GDM1 (cell line): ENCODE measurements at places on chromosomes 5 and 9.

DNA sequence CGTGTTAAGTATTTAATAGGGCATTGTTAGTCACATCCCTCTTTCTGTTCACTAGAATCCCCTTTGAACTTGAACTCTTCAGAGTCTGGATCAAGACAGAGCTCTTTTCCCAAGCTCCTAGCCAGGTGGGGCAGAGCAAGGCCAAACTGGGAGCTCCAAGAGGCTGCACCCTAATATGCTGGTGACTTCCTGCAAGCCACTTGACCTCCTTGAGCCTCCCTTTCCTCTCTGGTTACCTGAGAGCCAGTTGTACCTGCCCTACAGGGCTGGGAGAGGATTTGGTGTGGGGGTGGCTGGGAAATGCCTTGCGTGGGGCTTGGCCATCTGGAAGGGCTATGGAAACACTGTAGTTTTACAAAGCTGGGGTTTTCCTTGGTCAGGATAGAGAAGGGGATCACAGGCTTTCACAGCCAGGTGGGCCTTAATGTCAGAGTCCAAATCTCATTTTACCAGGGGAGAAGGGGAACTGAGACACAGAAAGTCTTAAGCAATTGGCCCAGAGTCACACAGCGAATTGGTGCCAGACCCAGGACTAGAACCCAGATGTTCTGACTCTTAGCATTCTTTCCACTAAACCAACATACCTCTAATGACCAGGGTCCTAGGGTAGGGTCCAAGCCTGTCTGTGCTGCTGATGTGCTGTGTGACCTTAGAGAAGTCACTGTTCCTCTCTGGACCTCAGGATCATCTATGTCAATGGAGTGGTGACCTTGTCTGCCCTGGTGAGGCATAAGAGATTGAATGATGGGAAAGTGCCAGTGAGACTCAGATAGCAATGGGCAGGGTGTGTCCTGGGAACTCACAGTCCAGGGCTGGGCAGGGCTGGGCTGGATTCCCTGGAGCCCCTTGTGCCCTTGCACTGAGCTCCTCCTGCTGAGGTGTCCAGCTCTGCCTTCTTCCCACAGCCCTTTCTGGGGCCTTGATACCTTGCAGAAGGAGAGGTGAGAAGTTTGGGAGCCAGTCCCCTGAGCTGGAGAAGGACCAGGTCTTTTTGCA is 35.8 kb downstream of the GSN start:
- DNase-seq, result no peak

DNA sequence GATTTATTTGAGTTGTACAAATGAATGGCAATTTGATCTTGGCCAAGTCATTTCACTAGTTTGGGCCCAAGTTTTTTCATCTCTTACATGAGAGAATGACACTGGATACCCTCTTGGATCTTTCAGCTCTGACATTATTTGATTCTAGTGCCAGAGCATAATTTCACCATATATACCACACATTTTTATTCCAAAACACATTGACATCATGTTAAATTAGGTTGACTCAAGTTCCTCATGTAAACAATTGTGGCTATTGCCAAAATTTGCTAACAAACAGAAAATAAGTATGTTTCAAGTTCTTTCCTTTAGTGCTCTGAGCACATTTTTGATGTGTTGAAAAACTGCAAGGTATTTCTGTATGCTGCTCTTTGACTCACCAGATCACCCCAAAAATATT is 375.8 kb downstream of the ZNF608 start:
- DNase-seq, result no peak

DNA sequence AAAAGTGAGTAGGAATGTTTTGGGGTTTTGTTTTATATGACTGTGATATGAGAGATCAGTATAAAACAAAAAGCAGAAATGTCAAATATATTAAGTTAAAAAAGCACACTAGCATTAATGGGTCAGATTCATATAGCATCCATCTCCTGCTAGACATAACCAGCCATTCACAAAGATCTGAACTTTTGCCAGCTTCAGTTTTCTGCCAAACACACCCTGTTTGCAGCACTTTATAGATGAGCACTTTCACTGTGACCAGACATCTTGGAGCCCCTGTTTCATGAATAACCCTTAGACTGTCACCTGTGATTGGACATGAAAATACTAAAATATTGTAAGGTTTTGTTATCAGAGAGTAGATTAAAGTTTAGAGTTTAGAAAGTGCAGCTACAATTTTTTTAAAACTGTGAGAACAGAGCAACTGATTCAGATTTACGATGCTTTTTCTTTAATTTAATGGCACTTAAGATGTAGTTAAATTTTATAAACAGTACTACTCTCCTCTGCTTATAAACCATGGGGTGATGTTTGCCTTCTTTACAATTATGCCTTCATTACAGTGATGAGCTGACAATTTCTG is 142.6 kb downstream of the KCTD16 start:
- DNase-seq, result no peak

DNA sequence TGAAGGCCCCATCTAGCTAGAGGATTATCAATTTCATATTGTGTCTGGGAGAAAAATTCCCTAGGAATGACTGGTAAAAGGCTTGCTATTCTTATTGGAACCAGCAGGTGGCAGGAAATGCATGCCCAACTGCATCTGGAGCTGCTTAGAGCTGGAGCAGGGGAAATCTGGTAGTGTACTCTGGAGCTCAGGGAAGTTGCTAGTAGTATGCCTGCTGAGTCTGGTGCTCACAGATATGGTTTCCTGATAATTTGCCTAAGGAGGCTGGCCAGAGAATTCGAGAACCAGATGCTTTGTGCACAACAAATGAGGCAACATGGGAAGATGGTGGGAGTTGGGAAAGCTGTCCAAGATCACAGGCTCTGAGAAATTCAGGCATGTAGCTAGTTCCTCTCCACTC is 53.7 kb downstream of the G3BP1 start:
- peak; percentile 11 for DNase-seq

DNA sequence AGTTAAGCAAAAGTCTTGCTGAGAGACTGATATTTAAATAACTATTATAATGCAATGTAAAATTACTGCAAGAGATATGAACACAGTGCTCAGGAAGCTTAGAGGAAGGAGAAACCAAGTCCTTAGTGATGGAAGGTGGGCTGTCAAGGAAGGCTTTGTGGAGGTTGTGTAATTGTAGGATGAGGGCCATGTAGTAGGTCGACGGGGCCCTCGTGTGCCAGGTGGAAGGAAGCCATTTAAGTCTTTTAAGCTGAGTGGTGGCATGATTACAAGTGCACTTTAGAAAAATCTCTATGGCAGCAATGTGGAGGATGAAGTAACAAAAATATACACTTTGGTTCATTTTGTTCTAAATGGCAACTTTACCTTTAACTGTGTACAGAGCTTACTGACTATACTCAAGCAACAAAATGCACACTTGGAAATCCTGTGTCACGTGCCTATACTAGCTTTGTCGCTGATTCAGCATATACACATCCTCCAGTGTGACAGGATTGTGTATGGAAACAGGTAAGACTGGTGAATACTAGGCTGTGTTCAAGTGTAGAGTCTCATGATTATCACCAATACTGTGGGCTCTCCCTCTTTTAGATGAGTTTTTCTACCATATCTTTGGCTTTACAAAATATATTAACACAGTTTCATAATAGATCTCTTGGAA is 78.6 kb downstream of the TMC1 start:
- DNase-seq, result no peak

DNA sequence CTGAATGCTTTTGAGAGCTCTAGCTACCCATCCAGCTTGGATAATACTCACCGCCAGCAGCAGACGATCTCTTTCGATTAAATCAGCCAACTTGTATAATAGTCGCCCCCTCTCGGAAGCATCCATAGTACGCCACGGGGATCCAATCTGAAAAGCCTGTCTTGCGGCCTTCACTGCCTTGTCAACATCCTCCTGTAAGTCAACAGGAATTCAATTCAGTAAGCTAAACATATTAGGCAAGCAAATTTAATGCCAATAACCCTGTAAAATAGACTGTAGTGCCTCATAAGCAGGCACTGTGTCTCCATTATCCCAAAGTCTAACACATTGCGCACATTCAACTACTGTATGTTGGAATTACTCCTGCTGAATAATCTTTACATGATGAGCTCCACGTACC is 22.0 kb downstream of the ALDH1A1 start:
- no peak for DNase-seq

GRCh38 chr5:95284572-95285408 is at the start of gene MCTP1:
MCTP1 (minus strand) TSS chr5:95285094.
- peak; percentile 12 for DNase-seq

DNA sequence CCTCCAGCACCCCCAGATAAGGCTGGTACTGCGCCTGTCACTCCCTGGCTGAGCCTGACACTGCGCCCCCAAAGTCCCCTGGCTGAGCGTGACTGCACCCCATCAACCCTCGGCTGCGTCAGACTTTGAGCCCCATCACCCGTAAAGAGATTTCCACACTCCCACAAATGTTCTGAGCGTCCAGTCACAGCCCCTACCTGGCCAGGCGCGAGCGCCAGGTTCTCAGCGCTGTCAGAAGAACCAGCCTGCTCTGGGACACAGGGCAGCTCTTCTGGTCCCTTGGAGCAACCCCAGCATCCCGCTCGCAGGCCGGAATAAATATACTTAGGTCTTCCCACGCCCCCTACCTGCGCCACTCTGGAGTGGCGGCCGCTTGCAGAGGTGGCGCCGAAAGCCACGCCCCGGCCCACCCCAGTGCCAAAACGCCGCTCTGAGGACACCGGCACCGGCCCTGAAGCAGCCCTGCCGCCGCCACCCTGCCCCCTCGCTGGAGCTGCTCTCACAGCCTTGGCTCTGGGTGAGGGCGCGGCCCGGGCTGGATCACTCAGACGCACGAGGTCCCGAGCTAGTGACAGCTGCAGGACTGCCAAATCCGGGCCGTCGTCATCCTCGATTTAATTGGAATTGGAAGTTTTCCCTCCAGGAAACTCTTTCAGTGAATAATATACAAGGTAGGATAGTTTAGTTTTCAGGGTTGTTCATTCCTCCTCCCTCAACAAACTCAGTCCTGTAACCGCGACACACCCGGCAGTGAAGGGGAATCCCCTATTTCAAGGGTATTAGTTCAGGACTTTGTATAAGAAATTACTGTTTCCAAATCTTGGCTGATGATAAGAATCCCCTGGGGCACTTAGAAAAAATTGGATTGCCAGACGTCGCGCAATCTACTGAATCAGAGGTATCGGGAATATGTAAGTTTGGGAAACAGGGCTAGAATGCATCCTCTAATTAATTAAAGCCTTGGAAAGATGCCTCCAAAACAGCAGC is 1.2 kb upstream of the CEMIP2 start:
- DNase-seq, result no peak
